ENCODE measurements at places on chromosomes 2 and 18. TPM values are rescaled to one million over a fixed set of nuclear protein-coding genes. Genes with fewer than 3 reads are reported as not detected.

Gene RELCH
- 36.6 TPM for total RNA-seq

Gene BIN1
- 57.0 TPM for total RNA-seq

DNA sequence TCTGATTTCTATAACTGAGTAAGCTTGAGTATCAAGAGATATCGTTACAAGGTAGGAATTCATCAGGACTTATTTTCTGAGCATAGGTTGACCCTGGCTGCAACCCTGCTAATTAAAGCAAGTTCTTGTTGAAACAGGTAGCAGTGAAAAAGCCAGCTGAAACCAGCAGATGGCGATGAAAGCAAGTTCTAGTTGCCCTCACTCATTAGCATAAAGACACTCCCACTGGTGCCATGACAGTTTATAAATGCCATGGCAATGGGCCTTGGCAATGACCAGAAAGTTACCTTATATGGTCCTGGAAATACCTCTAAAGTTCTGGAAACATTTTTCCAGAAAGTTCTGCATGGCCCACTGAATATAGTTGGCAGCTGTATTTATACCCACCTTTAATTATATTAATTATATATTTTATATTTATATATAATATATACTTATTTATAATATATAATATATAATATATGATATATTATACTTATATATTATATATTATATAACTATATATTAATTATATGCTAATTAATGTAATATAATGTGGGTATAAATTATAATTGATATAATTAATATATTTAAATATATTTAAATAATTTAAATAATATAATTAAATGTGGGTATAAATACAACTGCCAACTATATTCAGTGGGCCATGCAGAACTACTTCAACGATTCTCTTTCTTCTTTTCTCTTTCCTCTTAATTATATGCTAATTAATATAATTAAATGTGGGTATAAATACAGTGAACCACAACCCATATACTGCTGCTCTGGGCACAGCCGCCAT is 188.0 kb downstream of the CDH7 start:
- no peak overlapping the region for H3K4me3 ChIP-seq
- H3K36me3 ChIP-seq: no peaks in the 10 kb centered on the region
- DNase-seq: no peak
- no peak overlapping the region for H3K27ac ChIP-seq

Gene FBLN7
- 6.9 TPM for total RNA-seq

Gene GYPC
- 61.0 TPM for total RNA-seq

DNA sequence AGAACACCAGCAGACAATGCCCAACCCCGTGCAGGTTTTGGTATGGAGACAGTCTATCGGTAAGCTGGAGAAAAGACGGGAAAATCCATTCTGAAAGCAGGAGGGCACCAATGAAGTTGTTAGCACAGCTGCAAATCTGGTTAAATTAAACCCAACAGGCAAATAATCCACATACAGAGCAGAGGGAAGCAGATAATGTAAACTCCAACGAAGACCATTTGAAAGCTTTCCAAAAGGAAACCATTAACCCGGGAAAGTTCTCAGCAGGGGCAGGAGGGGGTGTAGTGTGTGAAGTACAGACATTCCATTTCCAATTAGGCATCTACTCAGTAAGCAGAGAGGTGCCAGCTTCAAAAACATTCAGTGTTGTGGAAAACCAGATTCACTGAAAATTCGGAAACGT is 10.3 kb downstream of the EDAR start:
- H3K27ac ChIP-seq: no peak overlapping the region
- H3K27me3 ChIP-seq: no peaks in the 10 kb centered on the region
- no peaks in the 10 kb centered on the region for H3K36me3 ChIP-seq
- no peak overlapping the region for H3K4me3 ChIP-seq
- peaks cover 4% of the 10 kb centered on the region for H3K4me1 ChIP-seq

GRCh38 chr2:102301867-102302362 is 9.4 kb upstream of the IL1RL1 start:
- H3K4me3 ChIP-seq: no peak overlapping the region
- DNase-seq: peak; percentile 71
- no peaks in the 10 kb centered on the region for H3K36me3 ChIP-seq
- H3K27me3 ChIP-seq: no peaks in the 10 kb centered on the region
- H3K4me1 ChIP-seq: no peaks in the 10 kb centered on the region
- no peak overlapping the region for H3K27ac ChIP-seq

- H3K36me3 ChIP-seq: no peaks in the 10 kb centered on the region
- H3K27me3 ChIP-seq: no peaks in the 10 kb centered on the region
- H3K27ac ChIP-seq: no peak overlapping the region
- H3K4me3 ChIP-seq: no peak overlapping the region
- peak; percentile 14 for DNase-seq
- peaks cover 5% of the 10 kb centered on the region for H3K4me1 ChIP-seq
These were observed 328.1 kb downstream of the SMAD2 start for GRCh38 chr18:47602273-47602897.

All from upper lobe of left lung (tissue), 6 donors.